ENCODE measurements at places on chromosomes 6 and 20.

GRCh38 chr20:11132819-11133415, 459.1 kb upstream of the JAG1 start:
- DNase-seq, result no peak

DNA sequence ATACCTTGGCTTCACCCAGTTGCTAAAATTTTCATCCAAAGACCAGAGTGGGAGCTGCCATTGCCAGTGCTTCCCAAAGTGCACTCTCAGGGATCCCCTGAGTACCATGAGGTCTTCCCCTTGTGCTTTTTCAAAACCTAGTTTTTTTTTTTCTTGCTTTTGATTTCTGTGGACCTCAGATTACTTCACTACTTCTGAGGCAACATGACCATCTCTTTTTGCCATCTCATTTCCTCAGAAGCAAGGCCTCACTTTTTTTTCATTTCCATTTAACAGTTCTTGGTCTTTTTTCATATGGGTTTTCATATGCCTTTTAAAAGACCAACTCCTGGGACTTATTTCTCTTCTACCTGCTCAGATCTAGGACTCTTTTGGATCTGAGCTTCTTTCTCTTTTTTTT, 64.1 kb upstream of the MMS22L start:
- DNase-seq, result no peak

GRCh38 chr6:40369042-40369441, 218.1 kb downstream of the LRFN2 start:
- no peak for DNase-seq

- no peak for DNase-seq
Measured at GRCh38 chr20:60071965-60072364, 113.7 kb downstream of the CDH26 start.

DNA sequence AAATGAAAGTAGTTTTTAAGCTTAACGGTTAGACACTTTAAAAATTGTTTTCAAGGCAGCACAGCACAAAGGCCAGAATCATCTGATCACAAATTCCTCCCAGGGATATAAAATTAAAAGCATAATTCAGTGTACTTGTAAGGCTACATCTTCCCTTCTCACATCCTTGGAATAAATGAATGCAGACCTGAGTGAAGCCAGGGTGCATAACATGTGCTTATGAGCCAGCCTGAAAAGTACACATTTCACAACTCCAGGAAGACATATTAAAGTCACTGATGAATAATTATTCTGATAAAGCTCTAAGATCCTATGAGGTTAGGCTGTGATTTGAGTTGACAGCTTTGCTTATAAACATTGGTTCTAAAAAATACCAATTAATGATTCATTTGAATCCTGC, 163.6 kb downstream of the BTBD9 start:
- DNase-seq, result no peak

- peak; percentile 55 for DNase-seq
Measured at GRCh38 chr6:162056745-162057144, 670.8 kb downstream of the PRKN start.

GRCh38 chr6:37130704-37131103, 39.2 kb upstream of the PIM1 start:
- peak; percentile 55 for DNase-seq

DNA sequence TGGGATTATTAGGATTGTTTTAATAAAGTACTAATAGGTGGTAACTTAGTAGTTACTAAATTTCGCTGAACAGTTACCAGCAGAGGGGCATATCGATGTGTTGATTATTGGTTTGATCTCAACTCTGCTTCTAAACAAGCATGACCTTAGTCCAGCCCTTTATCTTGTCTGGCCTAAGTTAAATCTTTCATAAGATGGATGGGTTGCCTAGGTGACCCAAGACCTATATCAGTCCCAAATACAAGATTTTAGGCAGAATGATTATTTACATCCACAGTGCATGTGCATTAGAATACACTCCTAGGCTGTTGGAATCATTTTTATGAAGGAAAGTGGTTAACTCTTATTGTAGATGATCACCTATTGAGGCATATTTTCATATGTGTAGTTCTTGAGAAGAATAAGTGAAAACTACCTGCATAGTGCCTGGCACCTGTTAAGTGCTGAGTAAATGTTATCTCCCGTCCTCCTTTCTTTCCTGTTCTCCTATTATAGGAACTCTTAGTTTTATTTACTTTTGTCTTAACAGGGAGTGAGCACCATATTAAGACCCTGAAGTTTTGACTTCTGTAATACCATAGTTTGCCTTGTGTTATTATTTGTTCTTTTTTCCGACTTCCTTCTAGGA, 1.1 kb downstream of the HSF2 start:
- DNase-seq, result no peak
